ENCODE measurements at places on chromosomes 1 and 21.

GRCh38 chr21:14675774-14676530 lies 129.8 kb upstream of the SAMSN1 start:
- DNase-seq: no peak

- no peak for DNase-seq
Measured at GRCh38 chr1:202697038-202697437, 13.2 kb downstream of the SYT2 start.

DNA sequence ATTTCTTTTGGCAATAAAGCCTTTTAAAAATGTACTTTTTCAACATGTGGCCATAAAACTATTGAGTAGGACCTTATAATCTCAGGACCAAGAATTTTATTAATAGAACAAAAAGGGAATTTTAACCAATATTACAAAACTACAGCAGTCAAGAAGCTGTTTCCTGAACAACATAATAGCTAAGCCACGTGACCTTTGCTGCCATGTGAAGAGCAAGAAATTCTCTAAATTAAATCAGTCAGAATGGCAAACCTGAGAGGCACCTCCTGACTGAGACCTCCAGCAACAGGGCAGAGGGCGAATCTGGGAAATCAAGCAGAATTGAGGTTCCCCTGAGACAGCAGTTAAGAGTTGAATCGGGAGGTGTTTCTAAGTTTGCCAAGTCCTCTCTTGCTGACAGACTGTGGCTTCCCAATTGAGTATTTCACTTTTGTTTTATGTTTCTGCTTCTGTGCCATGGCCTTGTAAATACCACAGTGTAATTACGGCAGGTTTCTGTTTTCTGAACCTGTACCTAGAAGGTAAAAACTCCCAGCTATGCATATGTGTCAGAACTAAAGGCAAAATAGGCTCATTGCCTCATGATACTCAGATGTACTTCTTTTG lies 358.4 kb downstream of the NTNG1 start:
- DNase-seq: no peak

GRCh38 chr21:33196941-33197374 lies 32.8 kb upstream of the IFNAR2 start:
- peak; percentile 17 for DNase-seq

- no peak for DNase-seq
Measured at GRCh38 chr1:192557841-192558595, 17.6 kb upstream of the RGS1 start.

Measured in stimulated activated CD4-positive, alpha-beta T cell treated with anti-CD3 and anti-CD28 coated beads, Interleukin-15, amount 100 ng/mL, for 1 hour (primary cell).